ENCODE measurements at places on chromosomes 7 and 10. TPM values are rescaled to one million over a fixed set of nuclear protein-coding genes. Genes with fewer than 3 reads are reported as not detected.
A peak's percentile ranks its signal among the peaks of the same experiment; 100 is the strongest.

DNA sequence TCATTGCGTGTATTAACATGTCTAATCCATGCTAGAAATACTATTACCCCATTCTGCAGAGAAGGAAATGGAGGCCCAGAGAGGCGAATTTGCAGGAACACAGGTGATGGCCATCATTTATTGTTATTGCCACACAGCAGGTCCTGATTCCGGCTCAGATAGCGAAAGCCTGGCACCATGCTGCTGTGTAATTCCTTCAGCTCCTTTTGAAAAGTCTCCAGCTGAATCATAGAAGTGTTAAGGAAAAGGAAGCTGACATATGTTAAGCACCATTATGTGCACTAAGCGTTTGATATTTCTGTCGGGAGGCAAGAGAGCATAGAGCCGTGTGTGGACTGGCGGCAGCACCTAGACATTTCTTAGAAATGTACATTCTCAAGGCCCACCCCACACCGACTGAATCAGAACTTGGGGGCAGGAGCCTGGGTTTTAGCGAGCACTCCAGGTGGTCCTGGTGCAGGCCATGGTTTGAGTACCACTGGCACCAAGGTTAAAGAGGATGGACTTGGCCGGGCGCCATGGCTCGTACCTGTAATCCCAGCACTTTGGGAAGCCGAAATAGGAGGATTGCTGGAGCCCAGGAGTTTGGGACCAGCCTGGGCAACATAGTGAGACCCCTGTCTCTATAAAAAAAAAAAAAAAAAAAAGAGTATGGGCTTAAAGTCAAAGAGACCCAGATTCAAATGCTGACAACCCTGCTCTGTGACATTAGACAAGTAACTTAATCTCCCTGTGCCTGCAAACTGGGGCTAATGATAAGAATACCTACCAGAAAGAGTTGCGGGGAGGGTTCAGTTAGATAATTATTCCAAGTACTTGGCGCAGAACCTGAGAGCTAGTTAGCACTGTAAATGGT is 52.2 kb downstream of the UNC5B start:
- no peak for DNase-seq

- no peak for DNase-seq
These were observed 18.1 kb upstream of the UBE2H start for GRCh38 chr7:129970816-129971215.

DNA sequence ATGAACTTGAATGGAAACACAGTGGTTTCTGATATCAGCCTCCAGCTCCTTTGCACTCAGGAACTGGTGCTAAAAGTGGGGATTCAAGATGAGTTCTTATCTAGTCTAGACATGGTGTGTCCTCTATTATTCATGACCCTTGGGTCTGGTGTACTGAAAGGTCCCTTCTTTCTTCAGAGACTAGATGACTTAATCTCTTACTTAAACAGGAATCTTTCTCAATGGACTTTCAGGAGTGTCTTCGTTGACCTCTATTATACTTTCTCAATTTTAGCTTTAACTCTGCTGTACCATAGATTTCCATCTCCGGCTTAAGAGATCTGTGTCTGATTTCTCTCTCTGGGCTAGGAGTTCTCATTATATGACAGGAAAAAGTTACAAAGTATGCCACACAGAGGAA is 83.5 kb upstream of the INHBA start:
- no peak for DNase-seq

- DNase-seq = peak; percentile 64
These were observed 30.3 kb upstream of the ATXN7L1 start for GRCh38 chr7:105906695-105907094.

DNA sequence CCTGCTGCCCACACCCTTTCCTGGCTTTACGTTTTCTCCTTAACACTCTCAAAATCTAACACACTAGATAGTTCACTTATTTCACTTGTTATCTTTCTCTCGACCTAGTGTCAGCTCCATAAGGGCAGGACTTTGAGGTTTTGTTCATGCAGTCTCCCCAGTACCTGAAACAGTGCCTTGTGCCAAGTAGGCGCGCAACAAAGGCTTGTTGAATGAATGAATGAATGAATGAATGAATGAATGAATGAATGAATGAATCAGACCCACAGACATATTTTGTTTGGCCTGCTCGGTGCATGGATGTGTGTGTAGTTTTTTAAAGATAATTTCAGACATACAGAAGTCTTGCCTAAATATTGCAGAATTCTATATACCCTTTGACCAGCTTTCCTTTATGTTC is 6.2 kb downstream of the TYSND1 start:
- no peak for DNase-seq

GRCh38 chr7:31249671-31250070 is 90.9 kb downstream of the NEUROD6 start:
- no peak for DNase-seq

The RBM20 gene
- total RNA-seq = 0.08 TPM
